ENCODE measurements at places on chromosomes 7 and 10. TPM values are rescaled to one million over a fixed set of nuclear protein-coding genes. Genes with fewer than 3 reads are reported as not detected.

AEBP1 gene
- 145 TPM for total RNA-seq

SPDYE2 gene
- total RNA-seq, result not detected

TET1 gene
- total RNA-seq, result 6.9 TPM

LIPF gene
- total RNA-seq, result not detected

MLXIPL gene
- 109 TPM for total RNA-seq

ADCK2 gene
- total RNA-seq, result 31.9 TPM

TYW1B gene
- total RNA-seq, result 7.2 TPM

UTF1 gene
- not detected for total RNA-seq

SEPHS1 gene
- 33.9 TPM for total RNA-seq

ODAD2 gene
- total RNA-seq, result 0.29 TPM

ACBD7 gene
- total RNA-seq, result 1.1 TPM

KLLN gene
- total RNA-seq, result 0.66 TPM

WASL gene
- total RNA-seq, result 37.8 TPM
